ENCODE measurements at places on chromosomes 2 and 18.

DNA sequence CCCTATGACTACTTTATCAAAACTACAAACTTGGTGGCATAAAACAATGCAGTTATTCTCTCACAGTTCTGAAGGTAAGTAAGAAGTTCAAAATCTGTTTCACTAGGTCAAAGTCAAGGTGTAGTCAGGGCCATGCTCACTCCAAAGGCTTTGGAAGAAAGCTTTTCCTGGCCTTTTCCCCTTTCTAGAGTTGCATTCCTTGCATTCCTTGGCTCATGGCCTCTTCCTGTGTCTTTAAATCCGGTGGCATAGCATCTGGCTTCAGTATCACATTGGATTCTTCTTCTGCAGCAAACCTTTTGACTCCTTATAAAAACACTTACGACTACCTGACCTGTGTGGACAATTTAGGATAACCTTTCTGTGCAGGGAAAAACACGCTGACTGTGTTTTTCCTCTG, 543.5 kb upstream of the HNMT start:
- no peak for DNase-seq

DNA sequence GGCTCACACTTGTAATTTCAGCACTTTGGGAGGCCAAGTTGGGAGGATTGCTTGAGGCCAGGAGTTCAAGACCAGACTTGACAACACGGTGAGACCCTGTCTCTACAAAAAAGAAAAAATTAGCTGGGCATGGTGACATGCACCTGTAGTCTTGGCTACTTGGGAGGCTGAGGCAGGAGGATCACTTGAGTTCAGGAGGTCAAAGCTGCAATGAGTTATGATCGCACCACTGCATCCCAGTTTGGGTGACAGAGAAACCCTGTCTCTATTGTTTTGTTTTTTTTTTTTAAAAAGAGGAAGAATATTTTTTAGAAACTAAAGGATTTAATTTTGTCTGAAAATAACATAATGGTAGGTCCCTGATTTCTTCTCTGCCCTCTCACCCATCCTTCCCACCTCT, 79.4 kb upstream of the TMEM200C start:
- no peak for DNase-seq

DNA sequence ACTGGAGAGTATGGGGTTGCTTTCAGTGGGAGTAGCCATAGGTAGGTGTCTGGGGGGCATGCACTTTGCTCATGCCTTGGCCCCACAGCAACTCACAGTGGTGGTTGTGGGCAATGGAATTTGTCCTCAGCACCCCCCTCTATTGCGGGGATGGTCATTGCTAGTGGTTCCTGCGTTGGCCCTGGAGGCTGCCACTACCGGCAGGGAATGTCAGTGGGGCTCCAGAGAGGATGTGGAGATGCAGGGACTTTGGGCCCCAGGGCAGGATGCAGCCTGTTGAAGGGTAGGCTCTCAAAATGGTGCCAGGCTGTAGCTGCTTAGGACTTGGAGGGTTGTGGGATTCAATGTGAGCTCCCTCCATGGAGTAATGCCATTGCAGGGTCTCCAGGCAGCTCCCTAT, 125.0 kb downstream of the XRCC5 start:
- DNase-seq = no peak

DNA sequence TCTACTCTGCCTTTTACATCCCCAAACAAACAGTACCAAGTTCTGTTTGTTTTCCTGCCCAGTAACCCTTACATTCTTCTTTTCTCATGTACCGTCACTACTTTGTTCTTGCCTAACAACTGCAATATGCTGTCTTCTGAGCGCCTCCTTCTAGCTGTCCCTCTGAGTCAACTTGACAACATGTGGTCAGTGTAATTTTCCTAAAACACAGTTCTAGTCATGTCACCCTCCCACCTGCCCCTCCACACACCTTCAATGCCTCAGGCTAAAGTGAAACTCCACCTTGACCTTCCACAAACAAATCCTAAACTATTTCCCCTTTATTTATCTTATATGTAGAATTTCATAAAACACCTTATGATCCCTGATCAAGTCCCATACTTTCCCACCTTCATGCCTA, 124.6 kb upstream of the CD302 start:
- no peak for DNase-seq

GRCh38 chr2:37563375-37564015, 107.9 kb downstream of the CDC42EP3 start:
- no peak for DNase-seq
